ENCODE measurements at places on chromosomes 13 and 19. TPM values are rescaled to one million over a fixed set of nuclear protein-coding genes. Genes with fewer than 3 reads are reported as not detected.

RFPL4A gene
- total RNA-seq, result not detected

THSD8 gene
- total RNA-seq, result not detected

ZNF575 gene
- total RNA-seq, result not detected

ZNF99 gene
- total RNA-seq, result not detected

DIRAS1 gene
- total RNA-seq, result not detected

CERS1 gene
- 0.87 TPM for total RNA-seq

KCNN1 gene
- not detected for total RNA-seq

CCL25 gene
- total RNA-seq, result not detected

COX6B1 gene
- total RNA-seq, result 496 TPM

Measured in epithelial cell of proximal tubule (primary cell).